Occipital lobe (tissue), 3 donors: ENCODE measurements at places on chromosomes 7 and 10. TPM values are rescaled to one million over a fixed set of nuclear protein-coding genes. Genes with fewer than 3 reads are reported as not detected.

CDC14C gene
- 0.31 TPM for total RNA-seq

MKX gene
- total RNA-seq = 0.94 TPM

PHYHIPL gene
- total RNA-seq = 42.4 TPM

MINDY4 gene
- 5.3 TPM for total RNA-seq

VIPR2 gene
- total RNA-seq = 0.47 TPM

SORBS1 gene
- 123 TPM for total RNA-seq

ANKRD22 gene
- 0.16 TPM for total RNA-seq

FAM25C gene
- not detected for total RNA-seq

NUTM2E gene
- total RNA-seq = 0.78 TPM

CD36 gene
- total RNA-seq = 34.0 TPM

TRPV5 gene
- 0.31 TPM for total RNA-seq

ACBD7 gene
- 10.8 TPM for total RNA-seq

GATA3 gene
- total RNA-seq = not detected

SLC18A2 gene
- total RNA-seq = not detected

MSMB gene
- not detected for total RNA-seq

ZPBP gene
- 0.47 TPM for total RNA-seq

SORCS3 gene
- total RNA-seq = 23.7 TPM

COL13A1 gene
- total RNA-seq = 1.7 TPM

SRGN gene
- total RNA-seq = 24.8 TPM

SYT15B gene
- not detected for total RNA-seq

UNCX gene
- total RNA-seq = not detected

CC2D2B gene
- total RNA-seq = 2.0 TPM

RNF32 gene
- total RNA-seq = 2.2 TPM

ZNF736 gene
- 63.8 TPM for total RNA-seq

KCNMA1 gene
- 43.0 TPM for total RNA-seq

C10orf105 gene
- total RNA-seq = under 0.01 TPM

EBF3 gene
- total RNA-seq = 0.31 TPM

C7orf33 gene
- total RNA-seq = not detected

PAX4 gene
- total RNA-seq = not detected

ANKRD61 gene
- total RNA-seq = 0.31 TPM

OR6V1 gene
- total RNA-seq = not detected

FAM25A gene
- total RNA-seq = not detected

ADAMTS14 gene
- total RNA-seq = 0.16 TPM

ZNF32 gene
- total RNA-seq = 57.6 TPM

FLNC gene
- 3.6 TPM for total RNA-seq

GPNMB gene
- total RNA-seq = 5.3 TPM

IGF2BP3 gene
- total RNA-seq = 84.1 TPM

HOGA1 gene
- 0.62 TPM for total RNA-seq

PCBD1 gene
- total RNA-seq = 6.2 TPM

HOXA9 gene
- not detected for total RNA-seq

HMX3 gene
- total RNA-seq = not detected

CPXM2 gene
- total RNA-seq = 0.16 TPM

MAP3K8 gene
- 8.0 TPM for total RNA-seq

CPA2 gene
- total RNA-seq = not detected

TYSND1 gene
- total RNA-seq = 7.3 TPM

GPER1 gene
- total RNA-seq = 1.1 TPM

ABCA13 gene
- total RNA-seq = 0.16 TPM

SORCS1 gene
- 40.6 TPM for total RNA-seq

NEUROG3 gene
- total RNA-seq = not detected

PGAM2 gene
- 5.9 TPM for total RNA-seq

ARMC3 gene
- 5.1 TPM for total RNA-seq

CDK14 gene
- total RNA-seq = 123 TPM

CHPF2 gene
- 19.0 TPM for total RNA-seq
